ENCODE measurements at places on chromosomes 11 and 22. TPM values are rescaled to one million over a fixed set of nuclear protein-coding genes. Genes with fewer than 3 reads are reported as not detected.

GRCh38 chr11:42913731-42914130 is 398.1 kb upstream of the API5 start:
- H3K36me3 ChIP-seq = no peaks in the 10 kb centered on the region
- H3K27ac ChIP-seq = no peak overlapping the region
- H3K4me3 ChIP-seq = no peak overlapping the region

Gene ACR
- 0.44 TPM for polyA plus RNA-seq

Gene ART5
- 0.17 TPM for polyA plus RNA-seq

DNA sequence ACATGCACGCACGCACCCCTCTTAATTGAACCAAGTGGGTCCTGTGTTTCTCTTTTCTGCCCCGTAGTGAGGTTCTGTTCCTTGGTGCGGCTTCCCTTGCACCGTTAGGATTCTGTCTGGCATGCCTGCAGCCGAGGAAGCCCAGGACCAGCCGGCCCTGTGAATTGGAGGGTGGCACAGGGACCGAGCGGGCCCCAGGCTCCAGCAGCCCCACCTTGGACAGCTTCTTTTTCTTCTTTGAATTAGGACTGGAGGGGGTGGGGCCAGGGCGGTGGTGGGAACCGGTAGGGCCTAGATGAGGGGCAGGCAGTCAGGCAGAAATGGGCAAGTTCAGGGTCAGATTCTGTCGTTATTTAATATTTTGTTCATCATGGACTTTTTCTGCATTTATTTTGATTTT is 94.7 kb downstream of the MPPED1 start:
- H3K27me3 ChIP-seq = no peaks in the 10 kb centered on the region
- H3K4me1 ChIP-seq = no peaks in the 10 kb centered on the region
- no peak overlapping the region for H3K4me3 ChIP-seq
- no peak overlapping the region for H3K27ac ChIP-seq
- DNase-seq = no peak

Gene TMEM191C
- 1.7 TPM for polyA plus RNA-seq

GRCh38 chr11:46930089-46930488 is 6.5 kb upstream of the CSTPP1 start:
- H3K4me1 ChIP-seq = no peaks in the 10 kb centered on the region
- H3K4me3 ChIP-seq = no peak overlapping the region
- DNase-seq = no peak
- H3K27me3 ChIP-seq = no peaks in the 10 kb centered on the region
- H3K36me3 ChIP-seq = no peaks in the 10 kb centered on the region

- H3K4me1 ChIP-seq = peaks cover 50% of the 10 kb centered on the region
- peak overlapping the region; percentile 86 for H3K27ac ChIP-seq
- no peak for DNase-seq
- no peak overlapping the region for H3K4me3 ChIP-seq
- no peaks in the 10 kb centered on the region for H3K27me3 ChIP-seq
Measured at GRCh38 chr11:2381494-2382128, 4.5 kb downstream of the CD81 start.

DNA sequence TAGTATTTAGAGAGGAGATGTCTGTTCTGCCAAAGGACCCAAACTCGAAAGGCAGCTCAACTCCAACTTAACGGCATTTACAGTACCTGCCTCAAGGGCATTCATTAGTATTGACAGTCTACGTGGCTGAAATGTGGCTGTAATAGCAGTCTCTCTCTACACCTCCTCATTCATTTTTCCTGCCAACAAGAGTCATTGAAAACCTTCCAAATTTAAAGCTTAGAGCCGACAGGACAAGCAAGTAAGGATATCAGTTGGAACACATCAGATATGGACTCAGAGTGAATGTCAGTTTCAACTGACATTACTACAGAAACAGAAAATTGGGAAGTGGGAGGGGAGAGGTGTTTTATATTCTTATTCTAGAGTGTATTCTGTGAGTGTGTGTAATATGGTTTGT is 253.1 kb downstream of the CADM1 start:
- no peak overlapping the region for H3K27ac ChIP-seq
- H3K4me1 ChIP-seq = no peaks in the 10 kb centered on the region
- peaks cover 1% of the 10 kb centered on the region for H3K36me3 ChIP-seq
- no peak overlapping the region for H3K4me3 ChIP-seq

GRCh38 chr11:64357904-64358535 is 942 bp upstream of the RPS6KA4 start:
- no peak for DNase-seq
- no peak overlapping the region for H3K4me3 ChIP-seq
- H3K27me3 ChIP-seq = no peaks in the 10 kb centered on the region

DNA sequence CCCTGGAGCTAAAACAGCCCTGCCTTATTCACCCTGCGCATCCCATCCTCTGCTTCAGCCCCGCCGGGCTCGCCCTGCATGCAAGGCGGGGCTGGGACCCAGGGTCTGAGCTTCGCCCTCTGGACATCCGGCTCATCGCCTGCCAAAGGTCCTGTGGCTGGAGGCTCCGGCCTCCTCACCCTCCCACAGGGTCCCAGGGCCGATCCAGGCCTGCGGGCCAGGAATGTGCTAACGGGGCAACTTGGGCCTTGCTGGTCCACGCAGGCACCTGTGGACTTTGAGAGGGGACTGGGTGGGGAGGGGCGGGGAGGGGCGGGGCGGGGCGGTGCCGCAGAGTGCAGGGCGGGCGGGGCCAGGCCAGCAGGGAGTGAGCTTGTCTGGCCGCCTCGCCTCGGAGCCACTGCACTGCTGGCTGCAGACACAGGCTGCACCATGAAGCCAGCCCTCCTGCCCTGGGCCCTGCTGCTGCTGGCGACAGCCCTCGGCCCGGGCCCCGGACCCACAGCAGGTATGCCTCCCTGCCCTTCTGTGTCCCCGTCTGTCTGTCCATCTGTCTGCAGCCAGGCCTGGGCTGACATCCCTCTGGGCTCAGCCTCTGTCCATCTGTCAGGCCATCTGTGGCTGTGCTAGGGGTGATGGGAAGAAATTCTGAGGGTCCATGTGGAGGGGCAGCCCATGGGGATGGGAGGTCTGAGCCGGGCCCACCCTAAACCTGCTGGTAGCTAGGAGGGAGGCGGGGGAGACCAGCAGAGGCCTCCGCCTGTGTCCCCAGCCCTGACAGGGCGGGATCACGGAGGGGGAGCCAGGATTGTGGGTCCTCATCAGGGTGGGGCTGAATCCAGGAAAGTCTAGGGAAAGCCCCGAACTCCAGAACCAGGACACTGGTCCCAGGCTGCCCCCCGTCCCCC is at the start of gene SUSD2:
SUSD2 (plus strand) TSS at position 400 of the 908 bp plus-strand sequence; CDS start at position 433, 33 bp downstream.
- peak within 1 kb of the TSS; percentile 50 for H3K27ac ChIP-seq
- H3K4me3 ChIP-seq = peak within 1 kb of the TSS; percentile 29
- DNase-seq = no peak
- H3K36me3 ChIP-seq = peaks cover 3% of the 10 kb centered on the region
- H3K27me3 ChIP-seq = no peaks in the 10 kb centered on the region

DNA sequence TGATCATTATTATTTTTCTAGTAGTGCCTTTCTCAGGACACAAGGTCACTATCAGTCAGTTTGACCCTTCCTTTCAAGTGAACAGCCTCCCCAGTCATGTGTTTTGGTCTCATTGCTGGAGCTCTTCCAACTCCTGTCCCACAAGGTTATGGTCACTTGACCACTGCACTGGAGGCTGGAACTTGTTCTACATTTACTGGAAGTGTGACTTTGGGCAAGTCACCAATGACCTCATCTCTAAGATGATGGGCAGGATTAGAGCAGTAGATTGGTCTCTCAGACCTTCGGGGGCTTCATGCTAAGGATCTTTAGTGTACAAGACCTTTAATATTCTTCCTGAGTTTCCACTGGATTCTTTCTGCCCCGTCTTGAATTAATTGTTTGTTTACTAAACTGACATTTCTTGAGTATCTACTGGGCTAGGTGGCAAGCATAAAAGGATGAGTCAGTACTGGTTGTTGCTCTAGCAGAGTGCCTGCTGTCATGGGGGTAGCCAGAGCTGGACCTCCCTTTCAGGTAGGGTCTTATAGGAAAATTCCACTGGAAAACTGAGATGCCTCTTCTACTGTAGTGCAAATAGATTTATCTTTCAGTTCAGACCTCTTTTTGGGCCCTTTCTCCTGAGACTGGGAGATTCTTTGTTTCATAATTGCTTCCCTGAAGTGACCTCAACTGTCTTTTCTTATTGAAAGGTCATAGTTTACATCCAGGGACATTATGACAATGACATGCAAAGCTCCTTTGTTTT is 106.8 kb downstream of the GRAMD1B start:
- H3K27ac ChIP-seq = peak overlapping the region; percentile 56
- DNase-seq = no peak
- H3K27me3 ChIP-seq = no peaks in the 10 kb centered on the region
- no peaks in the 10 kb centered on the region for H3K36me3 ChIP-seq
- H3K4me3 ChIP-seq = no peak overlapping the region
- no peaks in the 10 kb centered on the region for H3K4me1 ChIP-seq

- no peaks in the 10 kb centered on the region for H3K36me3 ChIP-seq
- H3K4me3 ChIP-seq = no peak overlapping the region
- H3K27me3 ChIP-seq = no peaks in the 10 kb centered on the region
Measured at GRCh38 chr11:110376711-110377324, 52.9 kb upstream of the FDX1 start.

DNA sequence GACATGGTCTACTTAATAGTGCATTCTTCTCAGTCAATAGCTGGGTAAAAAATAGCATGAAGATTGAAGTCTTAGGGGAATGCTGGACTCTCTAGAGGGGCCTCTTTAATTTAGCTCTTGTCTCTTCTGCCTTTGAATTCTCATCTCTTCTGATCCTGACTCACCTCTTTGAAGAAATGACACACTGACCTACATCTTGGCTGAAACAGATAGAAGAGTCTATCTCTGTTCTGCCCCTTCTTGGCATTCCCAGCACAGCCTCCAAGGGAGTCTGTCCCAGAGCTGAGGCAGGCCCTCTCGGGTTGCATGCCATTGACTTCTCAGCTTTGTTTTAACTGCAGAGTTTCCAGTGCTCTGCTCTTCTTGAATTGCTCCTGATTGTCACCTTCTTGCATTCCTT is 55.7 kb downstream of the PTPRJ start:
- no peaks in the 10 kb centered on the region for H3K4me1 ChIP-seq
- no peaks in the 10 kb centered on the region for H3K36me3 ChIP-seq
- no peak overlapping the region for H3K4me3 ChIP-seq

Gene SLC22A8
- polyA plus RNA-seq = not detected

Gene KRTAP5-10
- polyA plus RNA-seq = 0.20 TPM

Gene KDM4E
- not detected for polyA plus RNA-seq

- H3K4me3 ChIP-seq = no peak overlapping the region
- H3K27ac ChIP-seq = no peak overlapping the region
- peak; percentile 77 for DNase-seq
- no peaks in the 10 kb centered on the region for H3K36me3 ChIP-seq
Measured at GRCh38 chr11:131748151-131749050, 378.0 kb downstream of the NTM start.

Gene RAB6A
- polyA plus RNA-seq = 70.3 TPM

DNA sequence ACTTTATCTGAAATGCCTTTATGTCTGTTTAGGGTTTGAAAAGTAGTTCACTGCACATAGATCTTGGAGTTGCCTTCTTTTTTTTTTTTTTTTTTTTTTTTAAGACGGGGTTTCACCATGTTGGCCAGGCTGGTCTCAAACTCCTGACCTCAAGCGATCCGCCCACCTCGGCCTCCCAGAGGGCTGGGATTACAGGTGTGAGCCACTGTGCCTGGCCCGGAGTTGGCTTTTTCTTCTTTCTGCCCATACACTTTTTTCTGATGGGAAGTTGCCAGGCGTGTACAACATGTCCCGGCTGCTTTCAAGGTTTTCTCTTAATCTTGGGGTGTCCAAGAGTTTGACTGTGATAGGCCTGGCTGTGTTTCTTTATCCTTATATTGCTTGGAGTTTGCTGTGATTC is 12.9 kb upstream of the GNB1L start:
- H3K36me3 ChIP-seq = no peaks in the 10 kb centered on the region
- H3K4me3 ChIP-seq = no peak overlapping the region
- no peaks in the 10 kb centered on the region for H3K27me3 ChIP-seq

Gene DCHS1
- 8.2 TPM for polyA plus RNA-seq

All from lung (tissue), 17 donors.